ENCODE measurements at places on chromosomes 16 and 17.
A peak's percentile ranks its signal among the peaks of the same experiment; 100 is the strongest.

- DNase-seq = no peak
These were observed 16.5 kb upstream of the ST6GALNAC1 start for GRCh38 chr17:76659928-76660655.

DNA sequence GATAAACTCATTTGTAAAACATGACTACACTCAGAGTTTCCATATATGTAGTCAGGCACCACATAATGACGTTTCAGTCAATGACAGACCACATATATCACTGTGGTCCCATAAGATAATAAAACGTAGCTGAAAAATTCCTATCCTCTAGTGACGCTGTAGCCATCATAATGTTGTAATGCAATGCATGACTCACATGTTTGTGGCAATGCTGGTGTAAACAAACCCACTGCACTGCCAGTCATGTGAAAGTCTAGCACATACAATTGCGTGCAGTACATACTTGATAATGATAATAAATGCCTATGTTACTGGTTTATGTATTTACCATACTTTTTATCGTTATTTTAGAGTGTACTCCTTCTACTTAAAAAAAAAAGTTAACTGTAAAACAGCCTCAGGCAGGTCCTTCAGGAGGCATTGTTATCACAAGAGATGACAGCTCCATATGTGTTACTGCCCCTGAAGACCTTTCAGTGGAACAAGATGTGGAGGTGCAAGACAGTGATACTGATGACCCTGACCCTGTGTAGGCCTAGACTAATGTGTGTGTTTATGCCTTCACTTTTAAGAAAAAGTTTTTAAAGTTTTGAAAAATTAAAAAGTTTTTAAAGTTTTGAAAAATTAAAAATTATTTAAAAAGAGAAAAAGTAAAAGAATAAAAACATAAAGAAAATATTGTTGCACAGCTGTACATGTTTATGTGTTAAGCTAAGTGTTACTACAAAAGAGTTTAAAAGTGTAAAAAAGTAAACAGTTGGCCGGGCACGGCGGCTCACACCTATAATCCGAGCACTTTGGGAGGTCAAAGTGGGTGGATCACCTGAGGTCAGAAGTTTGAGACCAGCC lies 9.0 kb downstream of the STAT5B start:
- DNase-seq = no peak

- no peak for DNase-seq
These were observed 83.6 kb downstream of the ABR start for GRCh38 chr17:1096215-1096614.

- DNase-seq = no peak
These were observed 331.9 kb downstream of the FOXL1 start for GRCh38 chr16:86910161-86910769.

GRCh38 chr17:19313746-19314651 lies 48.5 kb downstream of the B9D1 start:
- DNase-seq = no peak

DNA sequence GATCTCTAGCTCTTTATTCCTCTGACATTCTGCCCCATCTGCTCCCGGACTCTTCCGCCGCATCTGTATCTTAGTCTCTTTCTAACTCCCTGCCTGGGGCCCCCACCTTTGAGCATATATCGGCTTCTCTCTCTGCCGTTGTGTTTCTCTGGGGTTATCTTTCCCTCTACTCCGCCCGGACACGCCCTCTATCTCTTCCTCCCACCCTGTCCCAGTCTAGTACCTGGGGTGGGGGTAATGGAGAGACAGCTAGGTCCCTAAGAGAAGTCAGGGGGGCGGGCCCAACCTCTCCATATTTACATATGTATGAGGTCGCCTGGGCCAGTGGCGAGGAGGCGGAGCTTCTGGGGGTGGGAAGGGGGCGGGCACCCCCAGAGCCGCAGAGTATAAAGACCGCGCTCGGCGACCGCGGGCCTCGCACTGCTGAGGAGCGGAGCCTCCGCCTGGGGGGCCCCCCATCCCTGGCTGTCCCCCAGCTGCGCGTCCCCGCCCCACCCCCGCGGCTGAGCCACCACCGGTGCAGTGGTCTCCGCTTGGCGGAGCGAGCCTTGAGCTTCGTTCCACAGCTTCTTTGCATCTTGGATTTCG lies at the start of gene ATP1B2:
Gene ATP1B2 (plus strand): TSS at position 418 of the 588 bp plus-strand sequence. CDS start 593 bp downstream, outside the sequence.
- DNase-seq = peak; percentile 67

GRCh38 chr16:86337138-86337537 lies 173.2 kb upstream of the FOXF1 start:
- DNase-seq = no peak

DNA sequence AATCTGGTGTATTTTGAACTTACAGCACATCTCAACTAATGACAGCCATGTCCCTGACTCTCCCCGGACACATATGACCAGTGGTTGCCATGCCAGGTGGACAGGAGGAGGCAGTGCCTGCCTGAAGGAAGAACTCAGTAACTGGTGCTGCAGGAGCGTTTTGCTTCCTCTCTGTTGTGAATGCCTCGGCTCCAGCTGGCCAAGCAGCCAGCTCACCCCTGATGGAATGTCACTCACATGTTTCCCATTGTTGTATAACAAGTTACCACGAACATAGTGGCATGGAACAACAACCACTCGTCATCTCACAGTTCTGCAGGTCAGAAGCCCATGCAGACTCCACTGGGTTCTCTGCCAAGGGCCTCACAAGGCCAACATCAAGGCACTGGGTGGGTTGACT lies 20.1 kb upstream of the IRF8 start:
- DNase-seq = no peak

- DNase-seq = no peak
These were observed 34.1 kb downstream of the KSR1 start for GRCh38 chr17:27490391-27490790.

- no peak for DNase-seq
These were observed 7.9 kb upstream of the RNF157 start for GRCh38 chr17:76248013-76248782.

- DNase-seq = no peak
These were observed 2.9 kb downstream of the SLC16A3 start for GRCh38 chr17:82231562-82232321.

- DNase-seq = no peak
These were observed 87.2 kb downstream of the CYB561 start for GRCh38 chr17:63358956-63359355.

DNA sequence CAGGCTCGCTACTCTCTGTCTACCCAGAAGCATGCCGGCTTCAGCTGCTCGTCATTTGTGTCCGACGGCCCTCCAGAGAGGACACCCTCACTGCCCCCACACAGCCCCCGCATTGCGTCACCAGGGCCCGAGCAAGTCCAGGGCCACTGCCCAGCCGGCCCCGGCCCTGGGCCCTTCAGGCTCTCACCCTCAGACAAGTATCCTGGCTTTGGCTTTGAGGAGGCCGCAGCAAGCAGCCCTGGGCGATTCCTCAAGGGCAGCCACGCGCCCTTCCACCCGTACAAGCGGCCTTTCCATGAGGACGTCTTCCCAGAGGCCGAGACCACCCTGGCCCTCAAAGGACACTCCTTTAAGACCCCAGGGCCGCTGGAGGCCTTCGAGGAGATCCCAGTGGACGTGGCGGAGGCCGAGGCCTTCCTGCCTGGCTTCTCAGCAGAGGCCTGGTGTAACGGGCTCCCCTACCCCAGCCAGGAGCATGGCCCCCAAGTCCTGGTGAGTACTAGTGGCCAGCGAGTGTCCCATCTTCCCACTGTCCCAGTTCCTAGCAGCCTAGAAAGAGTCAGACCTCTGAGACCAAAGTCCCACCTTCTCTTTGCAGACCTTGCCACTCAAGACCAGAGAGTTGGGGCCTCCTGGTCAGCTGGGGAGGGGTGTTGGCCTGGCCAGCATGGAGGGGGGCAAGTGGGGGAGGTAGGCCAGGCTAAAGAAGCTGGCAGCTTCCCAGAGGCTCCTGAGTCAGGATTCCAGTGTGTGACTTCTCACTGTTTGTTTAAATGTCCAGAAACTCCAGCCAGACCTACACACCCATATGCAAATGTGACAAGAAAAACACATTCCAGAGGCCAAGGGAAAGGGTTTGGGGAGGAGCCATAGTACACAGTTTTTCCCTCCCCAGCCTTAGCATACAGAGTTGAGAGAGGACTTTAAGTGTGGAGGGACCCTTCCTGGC lies 18.6 kb downstream of the FOXN1 start:
- no peak for DNase-seq

DNA sequence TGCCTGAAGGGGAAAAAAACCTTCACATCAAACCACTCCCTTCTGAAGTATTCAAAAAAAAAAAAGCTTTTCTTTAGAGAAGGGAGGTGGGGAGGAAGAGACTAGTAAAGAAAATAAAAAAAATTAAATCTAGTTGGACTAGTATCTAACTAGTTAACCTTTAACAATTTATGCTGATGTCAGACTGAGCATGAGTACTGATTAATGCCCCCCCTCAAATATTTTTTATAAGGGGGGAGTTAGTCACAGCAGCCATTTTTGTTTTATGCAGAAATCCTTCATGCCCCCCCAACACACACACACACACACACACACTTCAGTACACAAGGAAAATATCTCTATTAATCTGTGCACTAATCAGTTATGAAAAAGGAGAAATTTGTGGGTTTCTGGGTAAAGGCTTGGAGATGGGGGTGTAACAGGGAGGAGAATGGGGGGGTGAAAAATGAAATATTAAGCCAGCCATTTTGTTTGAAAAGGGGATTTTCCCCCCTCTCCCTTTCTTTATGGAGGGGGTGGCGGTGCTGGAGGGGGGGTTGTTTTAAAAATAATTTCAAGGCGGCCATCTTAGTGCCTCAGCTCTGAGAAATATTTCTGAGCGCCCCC lies 4.7 kb upstream of the CHD3 start:
- DNase-seq = no peak

DNA sequence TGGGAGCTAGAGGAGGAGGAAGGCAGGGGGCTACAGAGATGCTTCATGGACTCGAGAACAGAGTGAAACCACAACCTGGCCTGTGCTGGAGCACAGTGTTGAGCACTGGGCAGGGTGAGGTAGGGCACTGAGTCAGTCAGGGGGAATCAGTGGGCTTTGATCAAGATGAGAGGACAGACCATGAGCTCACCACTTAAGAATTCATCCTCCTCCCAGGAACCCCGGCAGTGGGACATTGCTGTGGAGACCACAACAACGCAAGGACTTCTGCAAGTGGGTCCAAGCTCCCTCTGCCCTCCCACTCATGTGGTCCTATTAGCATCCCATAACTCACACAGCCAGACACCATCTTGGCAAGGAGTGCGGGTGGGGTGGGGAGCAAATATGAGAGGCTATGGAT lies 1.7 kb upstream of the CES5A start:
- no peak for DNase-seq

- peak; percentile 48 for DNase-seq
These were observed 17.9 kb upstream of the NSMCE1 start for GRCh38 chr16:27286451-27286850.

- no peak for DNase-seq
These were observed 17.8 kb downstream of the MPHOSPH6 start for GRCh38 chr16:82152196-82152595.

DNA sequence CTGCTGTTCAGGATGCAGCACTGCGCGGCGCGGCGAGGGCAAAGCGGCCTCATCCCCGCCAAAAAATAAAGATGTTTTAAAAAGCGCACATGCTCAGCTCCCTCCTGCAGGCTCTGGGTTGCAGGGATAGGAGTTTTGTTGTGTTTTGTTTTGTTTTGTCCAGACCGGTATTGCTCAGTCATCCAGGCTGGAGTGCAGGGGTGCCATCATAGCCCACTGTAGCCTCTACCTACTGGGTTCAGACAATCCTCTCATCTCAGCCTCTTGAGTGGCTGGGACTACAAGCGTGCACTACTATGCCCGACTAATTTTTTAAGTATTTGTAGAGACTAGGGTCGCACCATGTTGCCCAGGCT lies 636 bp downstream of the WWOX start:
- DNase-seq = no peak

Measured in globus pallidus (tissue), 1 donor.